ENCODE measurements at places on chromosomes 7 and 10.

DNA sequence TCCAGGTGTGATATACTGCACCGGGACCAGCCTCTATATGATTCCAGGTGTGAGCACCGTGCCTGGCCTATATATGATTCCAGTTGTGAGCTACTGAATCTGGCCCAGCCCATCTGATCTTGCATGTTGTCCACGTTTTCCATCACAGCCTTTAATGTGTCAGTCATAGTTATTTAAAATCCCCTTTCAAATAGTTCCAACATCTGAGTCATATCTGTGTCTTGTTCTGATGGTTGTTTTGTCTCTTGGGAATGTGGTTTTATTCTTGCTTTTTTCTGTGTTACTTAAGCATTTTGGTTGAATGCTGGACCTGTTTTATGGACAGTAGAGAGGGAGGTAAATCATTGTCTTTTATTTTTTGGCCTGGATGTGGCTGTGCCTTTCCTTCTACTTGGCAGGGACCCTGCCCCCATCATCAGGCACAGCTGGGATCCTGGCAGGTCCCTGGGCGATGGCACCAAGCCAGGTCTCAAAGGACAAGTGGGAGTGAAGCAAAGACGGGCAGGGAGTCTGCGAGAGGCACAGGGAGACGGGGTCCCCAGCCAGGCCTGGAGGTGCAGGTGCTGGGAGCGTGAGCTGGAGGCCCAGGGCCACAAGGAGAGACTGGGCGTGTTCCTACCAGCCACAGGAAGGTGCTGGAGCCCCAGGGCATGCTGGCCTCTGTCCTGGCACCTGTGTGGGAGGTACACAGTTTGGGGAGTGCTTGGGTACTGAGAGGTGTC, 94.7 kb downstream of the DYNC2I1 start:
- DNase-seq, result no peak

GRCh38 chr10:121340271-121340831, 257.9 kb downstream of the FGFR2 start:
- no peak for DNase-seq

DNA sequence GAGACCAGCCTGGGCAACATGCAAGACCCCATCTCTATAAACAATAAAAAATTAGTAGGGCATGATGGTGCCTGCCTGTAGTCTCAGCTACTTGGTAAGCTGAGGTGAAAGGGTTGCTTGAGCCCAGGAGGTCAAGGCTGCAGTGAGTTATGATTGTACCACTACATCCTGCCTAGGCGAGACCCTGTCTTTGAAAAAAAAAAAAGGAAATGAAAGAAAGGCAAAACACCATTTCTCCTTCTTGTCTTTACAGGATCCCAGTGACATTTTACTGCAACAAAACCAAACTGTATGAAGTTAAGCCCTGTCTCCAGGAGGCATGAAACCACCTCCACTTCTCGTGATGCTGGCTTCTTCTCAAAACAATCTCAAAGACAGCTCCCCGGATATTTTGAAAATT, 29.9 kb upstream of the PBLD start:
- no peak for DNase-seq

DNA sequence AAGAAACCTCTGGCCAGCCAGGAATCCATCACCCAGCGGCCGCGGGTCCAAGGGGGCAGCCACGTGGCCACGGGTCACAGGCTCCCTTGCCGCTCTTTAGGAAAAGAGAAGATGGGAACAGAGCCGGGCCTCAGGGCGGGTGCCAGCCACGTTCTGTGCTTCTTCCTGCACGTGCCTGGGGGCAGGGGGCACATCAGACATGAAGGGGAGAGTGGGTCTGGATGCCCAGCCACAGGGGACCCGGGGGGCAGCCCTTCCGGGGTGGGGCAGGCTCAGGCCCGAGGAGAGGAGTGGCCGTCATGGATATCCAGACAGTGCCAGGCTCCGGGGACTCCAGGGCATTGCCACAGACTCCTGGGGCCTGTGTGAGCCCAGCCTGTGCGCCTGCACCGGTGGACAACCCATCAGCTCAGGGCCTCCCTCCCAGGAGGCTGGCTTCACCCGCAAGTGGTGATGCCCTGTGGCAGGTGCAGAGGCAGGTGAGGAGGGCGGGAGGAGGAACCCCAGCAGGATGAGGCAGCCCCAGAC, 31.0 kb upstream of the ADGRA1 start:
- no peak for DNase-seq

GRCh38 chr7:107035446-107035845, 9.1 kb upstream of the PRKAR2B start:
- DNase-seq, result no peak

DNA sequence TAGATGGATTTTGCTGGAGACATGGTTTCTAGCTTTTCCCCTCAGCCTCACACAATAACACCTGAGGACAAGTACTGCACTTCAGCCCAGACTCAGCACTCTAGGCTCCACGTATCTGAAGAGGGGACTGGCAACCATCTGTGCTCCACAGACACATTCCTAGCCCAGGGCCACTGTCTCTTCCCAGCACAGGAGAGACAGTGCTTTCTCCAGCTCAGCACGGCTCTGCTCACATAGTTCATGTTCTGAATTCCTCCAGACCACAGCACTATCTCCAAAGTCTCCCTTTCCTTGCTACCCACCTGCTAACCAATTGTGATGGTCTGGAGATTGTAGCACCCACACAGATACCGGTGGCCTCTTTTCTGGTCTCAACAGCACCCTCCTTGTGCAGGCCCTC, 114.5 kb downstream of the HTR7 start:
- no peak for DNase-seq

- no peak for DNase-seq
Measured at GRCh38 chr7:7221599-7222038, 39.3 kb downstream of the C1GALT1 start.

DNA sequence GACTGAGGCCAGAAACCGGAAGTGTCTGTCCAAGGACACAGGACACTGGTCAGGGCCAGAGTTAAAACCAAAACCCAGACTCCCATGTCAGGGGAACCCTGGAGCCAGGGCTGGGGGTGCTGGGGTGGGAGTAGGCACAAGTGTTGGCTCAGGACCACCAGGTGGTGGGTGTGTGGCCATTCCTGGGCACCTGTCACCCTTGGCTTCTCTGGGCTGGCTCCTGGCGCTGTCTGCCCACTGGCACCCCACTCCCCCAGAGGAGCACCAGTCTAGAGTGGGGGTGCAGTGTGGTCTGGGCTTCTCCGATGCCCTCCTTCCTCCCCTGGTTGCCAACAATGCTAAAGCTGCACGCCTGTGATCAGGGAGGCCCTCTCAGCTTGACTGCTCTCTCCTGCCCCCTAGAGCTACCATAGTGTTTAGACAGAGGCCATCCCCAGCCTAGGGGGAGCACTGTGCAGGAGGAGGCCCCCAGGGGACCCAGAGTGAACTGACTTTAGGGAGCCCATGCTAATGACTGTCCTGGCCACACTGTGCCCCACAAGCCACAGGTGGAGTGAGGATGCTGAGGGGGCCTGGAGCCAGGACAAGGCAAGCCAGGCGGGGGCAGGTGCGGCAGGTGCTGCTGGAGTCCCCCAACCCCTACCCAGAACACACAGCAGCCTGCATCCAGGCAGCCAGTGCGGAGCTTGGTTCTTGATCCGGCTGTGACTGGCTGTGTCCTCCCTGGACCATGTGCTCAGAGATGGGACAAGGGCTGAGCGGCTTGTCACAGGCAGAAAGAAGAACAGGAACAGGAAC, 11.0 kb downstream of the RASGEF1A start:
- DNase-seq, result peak; percentile 38

DNA sequence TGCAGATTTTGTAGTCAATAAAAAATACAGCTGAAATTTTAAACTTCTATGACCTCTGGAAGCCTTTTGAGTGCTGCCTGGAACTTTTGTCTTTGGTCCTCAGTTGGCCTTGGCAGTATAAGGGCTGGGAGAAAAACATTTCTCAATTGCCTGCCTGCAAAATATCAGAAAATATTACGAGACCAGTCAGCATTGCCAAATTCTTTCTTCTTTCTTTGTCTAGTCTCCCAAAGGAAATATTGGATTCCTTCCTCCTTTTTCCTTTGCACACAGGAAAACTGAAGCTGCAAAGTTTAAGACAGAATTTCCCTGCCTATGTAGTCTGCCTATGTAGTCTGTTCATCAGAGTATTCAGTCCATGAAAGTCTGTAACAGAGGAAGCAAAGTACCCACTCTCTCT, 95.9 kb downstream of the CHRM2 start:
- DNase-seq, result no peak

GRCh38 chr7:22417349-22417748, 60.4 kb upstream of the RAPGEF5 start:
- no peak for DNase-seq

DNA sequence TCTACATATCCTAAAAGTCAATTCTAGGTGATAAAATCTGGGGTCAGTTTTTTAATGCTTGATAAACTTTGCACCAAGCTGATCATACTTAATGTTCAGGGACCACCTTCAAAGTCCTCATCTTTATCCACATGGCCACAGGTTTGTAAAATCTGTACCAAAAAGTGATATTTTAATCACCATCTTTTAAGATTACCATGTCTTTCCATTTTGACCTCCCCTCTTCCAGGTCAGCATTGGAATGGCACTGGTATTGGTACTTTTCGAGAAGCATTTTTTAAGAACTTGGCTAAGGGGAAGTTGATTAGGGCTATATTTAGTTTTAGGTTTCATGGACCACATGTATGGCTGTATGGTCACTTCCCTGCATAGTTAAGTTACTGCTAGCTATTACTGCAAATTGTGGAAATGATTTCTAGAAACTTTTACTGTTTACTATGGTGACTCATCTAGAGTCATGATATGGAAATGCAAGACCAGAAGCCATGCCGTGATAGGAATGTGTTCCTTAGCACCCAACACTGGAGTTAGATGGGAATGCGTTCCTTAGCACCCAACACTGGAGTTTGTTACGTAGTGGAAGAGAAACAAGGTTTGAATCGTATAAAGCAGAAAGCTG, 50.8 kb upstream of the ABLIM1 start:
- DNase-seq, result no peak

GRCh38 chr7:139681812-139682135, 96.0 kb downstream of the HIPK2 start:
- no peak for DNase-seq

- DNase-seq, result no peak
Measured at GRCh38 chr7:13327669-13328068, 640.2 kb downstream of the ARL4A start.

- DNase-seq, result no peak
Measured at GRCh38 chr7:80533287-80533686, 21.4 kb upstream of the GNAT3 start.

DNA sequence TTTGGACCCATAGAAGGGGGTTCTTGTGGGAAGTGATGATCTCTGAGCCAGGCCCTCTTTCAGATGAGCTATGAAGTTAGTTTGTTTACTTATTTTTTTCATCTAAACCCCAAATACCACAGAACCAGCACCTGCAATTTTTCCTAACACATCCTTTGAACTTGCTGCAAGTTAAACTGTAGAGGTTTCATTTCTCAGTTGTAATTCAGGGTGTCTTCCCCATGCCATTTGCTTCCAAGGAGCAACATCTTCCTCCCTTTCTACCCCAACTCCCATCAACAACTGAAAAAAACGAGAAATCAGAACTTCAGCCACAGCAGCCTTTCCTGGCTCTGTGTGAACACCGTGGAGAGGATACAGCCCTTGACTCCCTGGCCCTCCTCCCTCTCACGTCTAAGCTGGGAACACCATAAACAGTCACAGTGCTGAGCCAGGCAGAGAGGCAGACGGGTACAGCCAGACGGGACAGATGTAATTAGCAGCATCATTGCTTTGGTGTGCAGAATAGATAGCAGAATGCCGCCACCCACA, 63.6 kb downstream of the RGS10 start:
- DNase-seq, result no peak

DNA sequence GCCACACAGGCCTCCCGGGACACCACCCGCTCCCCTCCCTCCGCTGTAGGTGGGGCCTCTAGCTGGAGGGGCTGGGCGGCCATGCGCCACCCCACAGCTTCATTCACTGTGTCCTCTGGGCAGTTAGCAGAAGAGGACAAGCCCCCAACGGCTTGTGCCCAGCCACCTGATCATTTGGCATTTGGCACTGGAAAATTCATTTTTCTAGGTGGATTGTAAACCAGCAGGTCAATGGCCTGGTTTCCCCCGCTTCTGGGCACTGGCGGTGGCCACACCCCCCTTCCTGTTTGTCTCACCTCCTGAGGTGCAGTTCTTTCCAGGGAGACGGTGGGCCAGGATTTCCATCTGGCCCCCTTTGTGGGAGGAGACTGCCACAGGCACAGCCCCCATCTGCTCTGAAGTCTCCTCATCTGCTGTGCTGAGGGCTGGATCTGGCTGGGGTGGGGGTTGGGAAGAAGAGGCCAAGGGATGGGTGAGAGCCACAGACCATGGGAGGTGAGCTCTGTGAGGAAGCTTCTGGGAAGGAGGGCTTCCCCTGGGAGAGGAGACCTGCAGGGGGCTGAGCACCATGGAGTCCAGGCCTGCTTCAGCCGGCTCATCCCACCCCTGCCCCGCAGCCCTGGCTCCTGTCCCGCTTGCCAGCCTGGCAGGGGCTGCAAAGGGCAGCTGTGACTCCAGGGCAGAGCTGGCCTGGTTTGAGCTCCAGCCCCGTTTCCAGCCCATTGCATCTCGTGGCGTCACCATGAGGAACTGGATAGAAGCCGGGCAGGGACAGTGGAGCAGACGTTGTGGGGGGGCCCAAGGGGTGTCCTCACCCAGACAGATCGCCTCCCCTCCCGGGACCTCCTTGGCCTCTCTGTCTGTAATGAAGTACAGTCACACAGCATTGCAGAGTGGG, 40.1 kb upstream of the SLC29A3 start:
- no peak for DNase-seq

DNA sequence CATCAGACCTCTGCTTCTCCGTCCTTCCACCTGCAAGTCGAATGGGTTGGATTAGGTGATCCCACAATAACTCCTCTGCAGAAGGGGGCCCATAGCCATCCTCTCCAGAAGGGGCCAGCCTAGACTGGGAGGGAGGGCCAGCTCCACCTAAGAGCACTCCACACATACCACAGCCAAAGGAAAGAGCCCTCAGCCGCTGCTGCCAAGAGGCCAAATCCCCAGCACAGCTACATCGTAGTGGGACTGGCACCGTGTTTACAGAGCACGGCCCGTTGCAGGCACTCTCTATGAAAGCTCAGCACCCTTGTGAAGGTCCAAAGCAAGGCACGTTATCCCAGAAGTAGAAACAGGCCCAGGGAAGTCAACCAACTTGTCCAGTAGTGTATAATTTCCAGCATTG, 5.4 kb downstream of the KCNH2 start:
- no peak for DNase-seq

DNA sequence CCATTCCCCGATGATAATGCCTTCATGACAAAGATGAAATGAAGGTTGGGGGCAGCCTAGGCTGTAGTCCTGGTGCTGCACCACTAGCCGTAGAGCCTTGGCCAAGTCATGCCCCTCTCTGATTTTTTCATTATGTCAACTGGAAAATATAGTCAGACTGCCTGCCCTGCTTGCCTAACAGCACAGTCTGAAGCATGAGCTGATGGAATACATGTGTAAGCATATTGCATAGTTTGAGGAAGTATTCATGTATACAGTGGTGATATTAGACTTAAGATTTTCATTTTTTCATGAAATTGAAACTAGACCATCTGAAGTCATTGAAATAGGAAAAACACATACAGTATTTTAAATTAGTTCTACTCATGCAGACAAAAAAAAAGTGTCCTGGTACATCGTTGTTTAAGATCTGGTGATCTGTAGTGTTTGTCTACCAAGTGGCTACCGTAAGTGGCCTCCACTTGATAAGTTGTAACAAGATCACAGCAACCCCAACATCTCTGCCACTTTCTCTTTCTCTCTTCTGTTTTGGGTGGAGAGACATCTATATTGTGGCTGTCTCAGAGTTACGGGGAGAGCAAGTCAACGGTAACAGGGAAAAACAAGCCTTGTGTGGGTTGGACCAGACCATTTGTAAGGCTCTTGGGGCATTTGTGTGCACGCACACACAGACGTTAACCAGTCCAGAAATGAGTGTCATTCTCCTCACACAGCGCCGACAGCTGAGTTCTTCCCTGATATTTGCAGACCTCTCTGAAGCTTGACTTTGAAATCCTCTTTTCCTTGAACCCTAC, 716.6 kb upstream of the GALNT17 start:
- DNase-seq, result no peak
